ENCODE measurements at places on chromosomes 4 and X. TPM values are rescaled to one million over a fixed set of nuclear protein-coding genes. Genes with fewer than 3 reads are reported as not detected.

GRCh38 chr4:160319868-160320260 is 1217.0 kb downstream of the RAPGEF2 start:
- no peak for DNase-seq

DNA sequence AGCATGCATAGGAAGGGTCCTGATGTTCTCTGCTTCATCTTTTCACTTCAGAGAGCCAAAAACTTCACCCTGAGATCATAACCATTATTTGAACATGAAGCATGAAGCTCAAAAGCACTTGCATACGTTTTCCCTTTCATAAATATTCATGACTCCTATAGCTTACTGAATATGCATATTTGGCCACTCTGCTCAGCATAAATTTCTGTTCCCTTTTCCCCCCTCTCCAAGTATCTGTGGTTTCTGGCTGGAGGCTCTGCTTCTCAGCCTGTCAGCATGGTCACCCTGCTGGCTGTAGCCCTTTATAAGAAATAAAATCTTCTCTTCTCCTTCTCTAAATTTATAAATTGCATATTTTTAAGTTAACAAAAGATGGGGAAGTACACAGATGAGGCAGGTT is 384.7 kb upstream of the AGA start:
- no peak for DNase-seq

DNA sequence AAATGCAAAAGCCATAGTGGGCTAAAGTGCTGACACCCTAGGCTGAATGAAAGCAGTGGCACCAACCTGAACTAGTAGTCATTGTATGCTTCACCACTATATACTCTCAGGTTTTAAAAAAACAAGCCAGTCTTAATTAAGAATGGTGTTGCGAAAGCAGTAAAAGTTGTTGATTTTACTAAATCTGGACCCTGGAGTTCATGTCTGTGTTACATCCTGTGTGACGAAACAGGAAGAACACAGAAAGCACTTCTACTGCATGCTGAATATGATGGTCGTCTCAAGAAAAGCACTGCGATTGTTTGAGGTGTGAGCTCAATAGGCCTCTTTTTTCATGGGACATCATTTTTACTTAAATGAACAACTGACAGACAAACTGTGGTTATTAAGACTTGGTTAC is 24.2 kb upstream of the GDPD2 start:
- no peak for DNase-seq

GRCh38 chr4:92270908-92271307 is 32.9 kb upstream of the GRID2 start:
- no peak for DNase-seq

- DNase-seq: no peak
Measured at GRCh38 chrX:79266702-79267101, 100.4 kb downstream of the ITM2A start.

DNA sequence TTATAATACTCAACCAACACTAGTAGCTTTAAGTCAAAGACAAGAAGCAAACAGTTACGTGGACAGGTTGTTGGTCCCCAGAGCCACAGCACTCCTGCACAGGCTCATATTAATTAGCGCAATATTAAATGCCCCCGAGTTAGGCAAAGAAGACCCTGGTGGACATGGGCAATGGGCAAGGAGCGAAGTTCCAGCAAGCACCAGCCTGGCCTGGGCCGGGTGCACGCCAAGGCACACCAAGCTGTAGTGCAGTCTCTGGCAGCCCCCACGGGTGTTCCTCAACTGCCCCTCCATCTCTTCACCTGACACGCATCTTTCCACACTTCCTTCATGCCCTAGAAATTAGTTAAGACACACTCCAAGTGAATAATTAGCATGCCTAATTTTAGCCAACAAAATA is 20.1 kb downstream of the FAT1 start:
- no peak for DNase-seq

- DNase-seq: peak; percentile 56
Measured at GRCh38 chr4:38119668-38120385, 159.6 kb downstream of the PTTG2 start.

GRCh38 chr4:85522277-85522676 is 47.3 kb downstream of the ARHGAP24 start:
- no peak for DNase-seq

DNA sequence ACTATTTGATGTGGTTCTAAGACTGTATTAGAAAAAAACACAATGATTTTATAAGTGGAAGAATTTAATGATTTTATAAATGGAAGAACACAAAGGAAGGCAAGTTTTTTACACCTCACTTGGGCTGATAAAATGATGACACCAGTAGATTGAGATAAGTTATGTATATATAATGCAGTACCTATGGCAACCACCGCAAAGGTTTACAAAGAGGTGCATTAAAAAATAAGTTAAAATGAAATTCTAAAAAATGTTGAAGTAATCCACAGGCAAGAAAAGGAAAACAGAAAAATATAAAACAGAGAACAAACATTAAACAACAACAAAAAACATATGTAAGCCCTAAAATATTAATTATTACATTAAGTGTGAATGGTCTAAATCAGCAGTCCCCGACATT is 490.9 kb upstream of the AADAT start:
- DNase-seq: no peak

DNA sequence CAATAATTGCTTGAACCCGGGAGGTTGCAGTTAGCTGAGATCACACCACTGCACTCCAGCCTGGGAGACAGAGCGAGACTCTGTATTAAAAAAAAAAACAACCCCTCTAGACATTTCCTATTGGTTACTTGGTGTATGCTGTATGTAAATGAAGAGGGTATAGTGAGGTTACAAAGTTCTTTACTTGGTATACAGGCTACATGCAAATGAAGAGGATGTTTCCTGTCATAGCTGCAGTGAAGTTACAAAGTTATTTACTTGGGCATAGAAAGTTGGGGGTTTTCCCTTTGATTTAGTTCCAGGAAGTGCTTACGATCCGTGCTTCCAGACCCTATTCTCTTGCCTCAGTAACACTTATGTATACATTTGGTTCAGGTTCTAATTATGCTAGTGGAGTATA is 38.4 kb upstream of the CLNK start:
- DNase-seq: no peak

DNA sequence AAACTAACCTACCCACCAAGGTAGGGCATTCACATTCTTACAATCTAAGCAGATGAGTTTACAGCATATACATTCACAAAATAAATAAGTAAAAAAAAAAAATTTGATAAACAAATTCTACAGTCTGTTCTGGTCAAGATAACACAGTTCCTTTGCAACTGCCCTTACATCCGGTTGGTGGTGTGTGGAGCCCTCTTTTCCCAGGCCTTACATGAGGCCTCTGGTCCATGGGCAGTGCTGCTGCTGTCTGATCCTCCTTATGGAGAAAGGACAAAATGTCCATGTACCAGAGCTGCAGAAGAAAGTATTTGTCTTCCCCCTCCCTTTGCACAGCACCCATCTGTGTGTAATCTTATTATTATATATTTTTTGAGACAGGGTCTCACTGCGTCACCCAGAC is 2.2 kb upstream of the SEPTIN11 start:
- no peak for DNase-seq

- DNase-seq: no peak
Measured at GRCh38 chr4:92847026-92847425, 543.3 kb downstream of the GRID2 start.

GRCh38 chr4:154719087-154719486 is 24.7 kb upstream of the LRAT start:
- DNase-seq: peak; percentile 2

- no peak for DNase-seq
Measured at GRCh38 chr4:126238013-126238412, 923.3 kb downstream of the FAT4 start.

DNA sequence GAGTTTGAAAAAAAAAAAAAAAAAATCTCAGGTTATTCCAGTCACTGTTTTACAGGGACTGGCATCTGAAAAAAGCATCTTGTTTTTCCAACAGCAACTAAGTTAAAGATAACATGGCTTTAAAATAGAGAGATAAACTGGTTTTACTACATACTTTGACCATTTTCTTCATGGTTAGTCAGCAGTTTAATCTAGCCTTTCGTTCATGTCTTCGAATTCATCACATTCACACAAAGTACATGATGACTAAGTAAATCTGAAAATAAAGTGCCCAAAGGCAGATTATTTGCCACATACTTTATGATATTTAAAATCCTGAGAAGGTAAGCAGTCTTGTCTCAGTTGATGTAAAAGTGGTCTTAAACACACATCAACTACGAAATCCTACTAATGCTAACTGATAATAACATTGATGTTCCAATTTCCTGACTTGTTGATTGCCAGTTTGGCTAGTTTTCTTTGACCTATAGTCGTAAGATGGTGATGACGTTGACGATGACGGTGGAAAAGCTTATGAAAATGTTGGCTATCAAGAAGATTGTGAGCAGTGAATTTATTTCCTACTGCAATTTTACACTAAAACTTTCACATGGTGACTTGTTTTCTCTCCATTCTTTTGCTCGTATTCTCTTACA is 540.5 kb upstream of the BOD1L1 start:
- DNase-seq: no peak

DNA sequence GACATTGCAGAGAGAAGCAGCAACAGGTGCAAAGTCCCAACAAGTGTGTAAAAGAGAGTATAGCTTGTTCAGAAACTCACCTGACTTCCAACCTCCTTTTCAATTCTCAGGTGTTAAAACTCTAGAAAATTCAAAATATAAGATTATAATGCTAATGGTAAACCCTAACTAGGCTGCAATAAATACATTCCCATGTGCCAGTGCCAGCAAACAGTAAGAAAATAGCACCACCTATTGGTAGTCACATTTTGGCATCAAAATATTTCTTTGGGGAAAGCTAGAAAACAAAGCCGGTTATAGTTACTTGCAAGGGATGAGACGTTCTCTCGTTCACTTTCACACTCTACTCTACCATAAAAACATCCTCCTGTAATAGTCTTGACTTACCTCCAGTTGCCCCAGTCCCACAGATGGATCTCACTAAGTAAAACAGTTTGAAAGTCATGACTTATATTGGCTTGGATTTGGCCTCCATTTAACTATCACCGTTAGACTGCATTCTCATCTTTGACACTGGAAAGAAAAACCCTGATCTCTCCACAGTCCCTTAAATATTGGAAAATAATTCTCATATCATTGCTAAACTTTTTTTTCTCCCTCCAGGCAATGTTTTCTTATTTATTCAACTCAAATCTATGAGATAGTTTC is 9.6 kb downstream of the BMP3 start:
- DNase-seq: no peak

DNA sequence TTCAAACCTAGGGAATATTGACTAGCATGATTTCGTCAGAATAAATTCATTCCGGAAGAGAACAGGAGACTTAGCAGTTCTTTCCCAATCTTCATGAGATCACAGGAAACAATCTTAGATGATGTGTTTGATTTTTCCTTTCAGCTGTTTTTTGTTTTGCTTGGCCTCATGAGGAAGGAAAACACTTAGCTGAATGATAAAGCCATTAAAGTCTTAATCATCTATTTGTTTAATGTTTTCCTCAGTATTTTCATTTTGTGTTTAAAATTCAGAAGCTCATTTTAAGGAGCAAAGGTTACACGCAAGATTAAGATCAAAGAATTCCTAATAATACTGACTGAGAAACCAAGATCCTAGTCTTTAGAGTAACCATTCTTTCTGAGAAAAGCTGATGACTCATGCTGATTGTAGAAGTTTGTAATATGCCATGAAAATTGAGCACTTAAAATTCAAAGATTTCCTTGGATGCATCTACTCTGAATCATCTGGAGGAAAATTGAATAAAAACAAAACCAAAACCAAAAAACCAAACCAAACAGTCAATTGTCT is 15.4 kb upstream of the TBC1D19 start:
- DNase-seq: no peak

DNA sequence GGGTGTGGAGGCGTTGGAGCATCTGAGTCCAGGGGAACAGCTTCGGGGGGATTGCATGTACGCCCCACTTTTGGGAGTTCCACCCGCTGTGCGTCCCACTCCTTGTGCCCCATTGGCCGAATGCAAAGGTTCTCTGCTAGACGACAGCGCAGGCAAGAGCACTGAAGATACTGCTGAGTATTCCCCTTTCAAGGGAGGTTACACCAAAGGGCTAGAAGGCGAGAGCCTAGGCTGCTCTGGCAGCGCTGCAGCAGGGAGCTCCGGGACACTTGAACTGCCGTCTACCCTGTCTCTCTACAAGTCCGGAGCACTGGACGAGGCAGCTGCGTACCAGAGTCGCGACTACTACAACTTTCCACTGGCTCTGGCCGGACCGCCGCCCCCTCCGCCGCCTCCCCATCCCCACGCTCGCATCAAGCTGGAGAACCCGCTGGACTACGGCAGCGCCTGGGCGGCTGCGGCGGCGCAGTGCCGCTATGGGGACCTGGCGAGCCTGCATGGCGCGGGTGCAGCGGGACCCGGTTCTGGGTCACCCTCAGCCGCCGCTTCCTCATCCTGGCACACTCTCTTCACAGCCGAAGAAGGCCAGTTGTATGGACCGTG is 2.2 kb downstream of the AR start:
- DNase-seq: peak; percentile 36

DNA sequence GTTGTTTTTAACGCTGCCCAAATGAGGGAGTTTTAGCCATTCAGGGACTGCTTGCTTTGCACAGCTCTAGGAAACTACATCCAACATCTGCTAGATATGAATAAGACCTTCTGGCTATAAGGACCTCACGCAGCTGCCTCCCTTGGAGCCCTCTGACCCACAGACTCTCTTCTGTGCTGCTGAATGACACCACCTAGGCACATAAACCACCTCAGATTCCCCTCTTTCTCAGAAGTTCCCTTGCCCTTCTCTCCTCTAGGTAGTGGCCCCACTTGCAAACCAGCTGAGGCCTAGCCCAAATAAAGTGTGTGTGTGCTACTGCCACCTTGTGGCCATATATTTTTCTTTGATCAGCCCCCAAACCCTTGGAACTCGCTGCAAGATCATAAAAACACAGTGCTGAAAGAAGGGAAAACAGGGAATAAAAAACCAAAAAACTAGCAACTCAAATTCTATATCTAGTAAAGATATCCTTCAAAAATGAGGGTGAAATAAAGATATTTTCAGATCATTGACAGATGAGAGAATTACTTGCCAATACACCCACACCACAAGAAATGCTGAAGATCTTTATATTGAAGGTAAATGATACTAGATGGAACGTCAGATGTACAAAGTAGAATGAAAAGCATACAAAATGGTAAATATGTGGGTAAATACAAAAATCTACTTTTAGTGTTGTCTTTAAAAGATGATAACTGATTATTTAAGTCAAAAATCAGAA is 265.9 kb downstream of the ADAMTS3 start:
- DNase-seq: no peak

DNA sequence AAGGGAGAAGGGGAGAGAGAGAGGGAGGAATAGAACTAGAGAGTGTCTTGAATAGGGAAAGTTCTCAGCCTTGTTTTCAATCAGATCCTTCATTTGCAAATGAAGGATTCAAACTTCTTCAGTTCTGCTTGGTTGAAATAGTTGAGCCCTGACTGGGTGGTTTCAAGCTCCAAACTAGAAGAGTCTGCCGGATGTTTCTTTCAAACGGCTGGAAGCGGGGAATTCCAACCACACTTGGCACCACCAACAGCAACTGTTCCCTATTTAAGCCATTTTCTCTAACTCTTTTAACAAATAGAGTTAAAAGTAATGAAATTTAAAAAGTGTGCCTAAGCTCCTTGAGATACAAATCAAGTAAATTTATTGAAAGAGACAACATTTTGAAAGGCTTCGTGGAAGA is 67.5 kb upstream of the DDX60 start:
- DNase-seq: peak; percentile 46

The ADH1B gene
- total RNA-seq: not detected

The ZAR1 gene
- total RNA-seq: not detected

The HSFX4 gene
- not detected for total RNA-seq

The SEPSECS gene
- 2.8 TPM for total RNA-seq

The SH3D19 gene
- total RNA-seq: 6.9 TPM

The PAK3 gene
- 1.7 TPM for total RNA-seq

The CHRDL1 gene
- total RNA-seq: 0.89 TPM

The VCX2 gene
- not detected for total RNA-seq

The TMA16 gene
- total RNA-seq: 26.2 TPM

The STPG2 gene
- not detected for total RNA-seq

The NLRP2B gene
- total RNA-seq: not detected

The MTCP1 gene
- total RNA-seq: 2.0 TPM
